Activated CD4-positive, alpha-beta T cell treated with anti-CD3 and anti-CD28 coated beads, Interleukin-2, amount 50 U/mL, for 1 hour (primary cell): ENCODE measurements at places on chromosomes 12 and 14.

GRCh38 chr12:9698681-9699080 is 29.2 kb downstream of the CLEC2D start:
- no peak for DNase-seq

- DNase-seq, result no peak
Observed at GRCh38 chr12:80041071-80041470, 58.3 kb upstream of the OTOGL start.

DNA sequence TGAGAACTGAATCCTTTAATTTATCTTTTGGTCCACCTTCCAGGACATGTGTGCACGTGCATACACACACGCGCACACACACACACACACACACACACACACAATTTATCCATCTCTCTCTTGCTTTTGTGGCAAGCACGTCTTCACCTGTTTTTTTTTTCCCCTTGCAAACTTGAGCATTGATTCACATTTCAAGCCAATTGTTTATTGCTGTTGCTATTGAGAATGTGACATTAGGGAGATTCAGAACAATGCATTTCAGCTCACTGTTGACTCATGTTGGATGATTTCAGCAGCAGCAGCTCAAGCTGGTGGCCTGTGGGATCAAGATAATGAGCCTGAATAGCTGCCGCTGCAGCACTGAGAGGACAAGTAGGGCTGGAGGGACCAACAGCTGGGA is 128.9 kb downstream of the SNAPC1 start:
- no peak for DNase-seq

DNA sequence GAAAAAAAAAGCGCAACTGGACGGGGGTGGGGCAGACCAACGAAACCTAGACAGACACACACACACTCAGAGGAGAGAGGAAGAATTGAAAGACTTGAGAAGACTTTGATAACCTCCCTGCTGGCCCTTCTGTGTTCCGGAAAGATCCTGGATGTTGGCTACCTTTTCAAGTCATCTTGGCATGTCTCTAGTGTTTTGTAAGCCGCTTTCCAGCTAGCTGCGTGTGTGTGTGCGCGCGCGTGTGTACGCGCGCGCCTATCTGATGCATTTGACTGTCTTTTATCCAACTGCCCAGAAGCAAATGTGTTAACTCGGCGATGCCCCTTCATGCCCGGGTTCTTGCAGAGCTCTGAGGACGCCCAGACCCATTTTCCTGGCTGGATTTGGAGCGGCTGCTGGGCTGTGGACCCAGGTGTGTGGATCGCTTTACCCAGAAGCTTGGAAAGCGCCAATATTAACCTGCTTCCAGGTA is 664 bp downstream of the LRFN5 start:
- no peak for DNase-seq

DNA sequence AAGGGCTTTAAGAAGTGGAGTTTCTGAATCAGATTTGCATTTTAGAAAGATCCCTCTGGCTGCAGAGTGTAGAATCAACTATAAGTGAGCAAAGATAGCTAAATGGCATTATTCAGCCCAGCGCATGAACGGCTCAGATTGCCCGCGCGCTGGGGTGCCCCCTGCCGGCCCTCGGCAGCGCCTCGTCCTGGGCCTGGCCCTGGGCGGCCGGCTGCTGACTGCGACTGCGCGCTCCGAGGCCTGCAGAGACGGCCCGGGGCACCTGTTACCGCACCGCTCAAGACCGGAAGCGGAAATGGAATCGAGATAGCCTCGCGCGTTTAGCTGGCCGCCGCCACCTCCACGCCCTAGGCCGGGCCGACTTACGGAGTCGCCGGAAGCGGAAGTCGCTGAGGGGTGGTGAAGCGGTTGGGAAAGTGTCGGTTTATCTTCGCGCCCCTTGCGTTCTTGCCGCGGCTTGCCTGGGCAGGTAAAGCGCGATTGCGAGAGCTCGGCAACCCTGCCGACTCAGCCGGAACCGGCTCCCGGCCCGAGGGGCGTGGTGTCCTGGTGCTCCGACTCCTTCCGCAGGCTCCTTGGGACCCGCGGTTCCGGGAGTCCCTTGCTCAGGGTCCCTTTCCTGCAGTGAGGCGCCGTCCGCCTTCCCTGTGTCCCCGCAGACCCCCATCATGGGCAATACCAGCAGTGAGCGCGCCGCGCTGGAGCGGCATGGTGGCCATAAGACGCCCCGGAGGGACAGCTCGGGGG is at the start of gene PRKAB1:
Gene PRKAB1 (plus strand): TSS at position 557 of the 747 bp plus-strand sequence. CDS start 112 bp downstream, at position 669.
- peak; percentile 91 for DNase-seq

DNA sequence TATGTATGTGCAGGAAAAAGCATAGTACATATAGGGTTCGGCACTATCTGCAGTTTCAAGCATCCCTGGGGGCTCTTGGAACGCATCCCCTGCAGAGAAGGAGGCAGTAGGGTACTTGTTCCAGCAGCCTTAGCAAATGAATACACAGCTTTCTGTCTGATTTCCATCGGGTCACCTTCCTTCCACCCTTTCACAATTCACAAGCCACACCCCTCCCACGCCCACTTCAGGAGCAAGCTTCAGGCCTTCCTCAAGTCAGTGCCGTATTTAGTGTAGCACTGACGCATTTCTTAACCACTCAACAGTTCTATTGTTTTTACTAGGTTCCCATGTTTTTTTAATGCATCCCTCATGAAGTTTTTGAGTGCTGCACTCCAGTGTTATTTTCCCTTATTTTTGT is 64.2 kb downstream of the CLMN start:
- no peak for DNase-seq

GRCh38 chr14:43765474-43765873 is 741.6 kb downstream of the FSCB start:
- DNase-seq, result no peak

- no peak for DNase-seq
Observed at GRCh38 chr14:34450542-34450915, 11.5 kb downstream of the SPTSSA start.

DNA sequence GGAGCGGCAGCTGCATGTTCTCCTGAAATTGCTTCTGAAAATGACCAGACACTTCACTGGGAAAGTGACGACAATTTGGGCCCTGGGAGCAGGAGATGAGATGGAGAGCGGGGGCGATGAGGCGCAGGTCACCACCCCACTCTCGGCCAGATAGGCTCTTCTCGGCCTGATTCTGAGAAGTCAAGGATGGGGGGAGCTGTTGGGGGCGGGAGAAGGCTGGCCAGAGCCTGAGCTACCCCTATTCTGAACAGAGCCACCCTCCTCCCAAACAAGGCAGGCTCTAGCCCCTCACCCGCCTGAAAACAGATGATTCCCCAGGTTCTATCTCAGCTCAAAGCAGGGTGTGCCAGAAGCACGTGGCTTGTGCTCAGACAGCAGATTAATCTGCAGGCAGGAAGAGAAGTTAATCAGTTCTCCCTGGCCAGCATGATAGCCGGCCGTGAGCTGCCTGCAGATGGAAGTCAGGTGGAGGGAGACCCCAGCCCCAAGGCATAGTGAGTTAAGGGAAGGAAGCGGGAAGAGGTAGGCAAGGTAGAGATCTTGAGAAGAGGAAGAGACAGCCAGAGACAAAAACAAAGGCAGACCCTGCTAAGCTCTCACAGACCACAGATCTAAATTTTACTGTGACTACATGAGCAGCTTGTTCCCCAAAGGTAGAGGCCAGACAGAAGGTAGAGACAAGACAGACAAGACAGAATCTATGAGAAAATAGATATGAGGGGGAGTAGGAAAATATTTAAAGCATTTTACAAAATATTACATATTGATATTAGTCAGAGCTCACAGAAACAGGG is 10.9 kb upstream of the TAC3 start:
- DNase-seq, result no peak

GRCh38 chr12:23757541-23757962 is 191.9 kb downstream of the SOX5 start:
- DNase-seq, result no peak

GRCh38 chr14:28059254-28059653 is 707.3 kb upstream of the FOXG1 start:
- DNase-seq, result no peak

DNA sequence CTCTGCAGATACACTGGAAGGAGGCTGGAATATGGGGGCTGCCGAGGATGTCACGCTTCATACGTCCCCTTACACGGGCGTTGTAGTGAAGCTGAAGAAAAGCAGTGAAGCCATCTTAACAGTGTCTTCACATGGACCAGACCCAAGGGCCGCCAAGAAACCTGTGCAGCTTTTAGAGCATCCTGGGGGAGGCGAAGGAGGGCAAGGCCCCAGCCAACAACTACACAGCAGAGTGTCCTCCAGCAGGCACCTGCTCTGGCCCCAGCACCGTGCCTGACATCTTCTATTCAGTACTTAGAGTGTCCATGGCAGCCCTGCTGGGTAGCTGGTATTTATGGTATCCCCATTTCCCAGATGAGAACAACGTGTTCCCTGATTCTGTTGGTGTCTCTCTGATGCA is 48.9 kb upstream of the RIN3 start:
- no peak for DNase-seq

GRCh38 chr12:52091061-52091460 is 11.6 kb downstream of the SMIM41 start:
- DNase-seq, result no peak

- DNase-seq, result no peak
Observed at GRCh38 chr12:116808113-116809105, 70.3 kb downstream of the RNFT2 start.

DNA sequence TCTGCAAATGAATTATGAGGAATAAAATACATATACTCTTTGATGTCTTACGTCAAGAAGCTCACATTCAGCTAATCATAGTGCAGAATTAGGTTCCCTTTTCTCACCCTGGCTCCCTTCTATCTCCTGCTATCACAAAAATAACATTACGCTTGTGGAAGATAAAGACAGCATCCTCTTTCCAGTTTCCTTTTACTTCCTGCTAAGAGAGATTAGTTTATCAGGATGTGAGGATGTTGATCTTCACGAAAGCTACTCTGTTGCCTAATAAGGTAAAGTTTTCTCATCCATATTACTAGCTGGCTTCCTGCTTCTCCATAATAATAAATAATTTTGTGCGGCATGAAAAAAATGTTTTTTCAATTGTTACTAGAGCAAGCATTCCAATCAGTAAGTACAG is 217.7 kb upstream of the DCN start:
- DNase-seq, result no peak

GRCh38 chr14:50222055-50222613 is 9.2 kb downstream of the SOS2 start:
- no peak for DNase-seq

GRCh38 chr12:62744551-62744950 is 190.4 kb downstream of the PPM1H start:
- DNase-seq, result no peak

- DNase-seq, result no peak
Observed at GRCh38 chr12:6394398-6394797, 10.4 kb downstream of the LTBR start.

GRCh38 chr14:80868260-80868659 is 73.3 kb downstream of the CEP128 start:
- DNase-seq, result no peak

GRCh38 chr12:94149781-94150239 is 1.4 kb downstream of the PLXNC1 start:
- no peak for DNase-seq

GRCh38 chr14:80271389-80271788 is 60.1 kb upstream of the DIO2 start:
- DNase-seq, result no peak

DNA sequence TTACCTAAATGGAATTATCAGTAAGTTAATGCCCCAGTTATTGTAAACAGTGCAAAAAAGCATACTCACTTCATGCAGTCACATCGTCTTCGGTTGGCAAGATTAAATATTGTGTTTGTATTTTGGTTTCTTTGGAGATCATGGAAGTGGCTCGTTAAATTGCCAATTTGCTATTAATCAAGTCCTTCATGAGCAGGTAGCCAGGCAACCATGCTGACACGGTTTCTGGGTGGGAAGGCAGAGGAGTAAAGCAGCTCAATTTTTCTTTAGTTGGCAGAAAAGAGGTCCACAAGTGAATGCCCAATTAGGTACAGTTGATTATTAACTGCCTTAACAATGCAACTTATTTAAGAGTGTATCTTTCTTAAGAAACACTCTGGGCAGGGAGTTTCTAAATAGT is 43.9 kb downstream of the PPP4R3A start:
- DNase-seq, result no peak

- DNase-seq, result no peak
Observed at GRCh38 chr12:123801573-123802178, 39.6 kb downstream of the DNAH10 start.

DNA sequence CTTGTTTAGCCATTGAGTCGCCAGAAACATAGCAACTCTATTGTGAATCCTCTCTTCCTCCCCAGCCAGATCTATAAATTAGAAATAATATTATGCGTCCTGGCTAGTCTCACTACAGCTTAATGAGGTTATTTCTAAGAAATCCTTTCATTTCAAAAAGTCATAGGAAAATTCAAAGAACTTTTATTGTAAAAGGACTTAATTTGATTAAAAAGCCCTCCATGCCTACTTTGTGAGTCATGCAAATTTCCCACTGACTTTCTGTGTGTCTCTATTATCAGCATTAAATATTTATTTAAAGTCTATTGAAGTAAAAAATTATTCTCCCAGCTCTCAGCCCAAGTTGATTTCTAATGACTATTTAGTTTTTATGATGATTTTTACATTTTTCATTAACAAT is 160.7 kb downstream of the PHLDA1 start:
- DNase-seq, result no peak

DNA sequence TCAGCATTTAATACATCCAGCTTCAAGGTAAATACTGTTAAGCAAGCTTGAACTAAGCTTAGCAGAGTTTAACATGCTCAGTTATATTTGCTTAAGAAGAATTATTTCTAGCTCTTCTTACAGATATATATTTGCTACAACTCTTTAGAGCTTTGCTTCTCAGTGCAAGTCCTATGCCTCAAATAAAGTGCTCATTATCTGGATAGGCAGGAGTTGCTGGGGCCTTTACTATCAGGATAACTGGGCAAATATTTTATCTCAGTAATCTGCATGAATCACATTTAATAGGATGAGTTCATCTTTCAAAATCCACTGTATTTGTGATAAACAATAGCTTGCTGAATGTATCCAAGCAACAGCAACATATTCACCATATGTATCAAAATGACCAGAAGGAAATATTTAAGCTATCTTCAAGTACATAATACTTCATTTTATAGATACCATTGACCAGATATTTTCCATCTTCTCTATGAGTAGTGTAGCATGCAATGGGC is 187.6 kb downstream of the NOVA1 start:
- no peak for DNase-seq

DNA sequence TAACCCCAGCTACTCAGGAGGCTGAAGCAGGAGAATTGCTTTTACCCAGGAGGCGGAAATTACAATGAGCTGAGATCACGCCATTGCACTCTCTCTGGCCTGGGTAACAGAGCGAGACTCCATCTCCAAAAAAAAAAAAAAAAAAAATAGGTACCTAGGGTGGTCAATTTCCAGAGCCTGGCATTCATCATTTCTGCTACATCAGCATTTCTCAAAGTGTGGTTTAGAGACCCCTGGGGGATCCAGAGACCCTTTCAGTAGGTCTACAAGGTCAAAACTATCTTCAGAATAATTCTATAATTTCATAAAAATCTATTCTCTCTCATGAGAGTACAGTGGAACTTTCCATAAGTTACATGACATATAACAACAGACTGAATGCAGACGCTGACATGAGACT is 19.9 kb downstream of the CERS5 start:
- no peak for DNase-seq

GRCh38 chr12:93130366-93131054 is 201.4 kb upstream of the EEA1 start:
- DNase-seq, result no peak

- no peak for DNase-seq
Observed at GRCh38 chr12:54975272-54975671, 9.3 kb downstream of the TESPA1 start.
